T-helper 9 cell (primary cell): ENCODE measurements at places on chromosomes 5 and 9.

DNA sequence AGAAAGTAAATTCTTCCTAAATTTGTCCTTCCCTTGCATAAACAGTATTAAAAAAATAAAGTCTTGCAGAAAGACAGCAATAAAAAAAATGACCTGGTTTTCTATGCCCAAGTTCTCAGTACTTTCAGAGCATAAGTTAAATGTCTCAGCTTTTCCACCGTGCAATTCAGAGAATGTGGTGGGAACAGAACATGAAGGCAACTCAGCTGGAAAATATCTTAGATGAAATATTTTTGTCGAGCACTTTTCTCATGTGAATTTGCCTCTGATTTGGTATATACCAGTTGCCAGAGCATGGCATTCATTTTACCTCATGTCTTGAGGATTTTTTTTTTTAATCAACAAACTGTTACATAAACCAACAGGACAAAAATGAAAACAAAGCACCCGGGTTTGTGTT, 176.1 kb downstream of the CETN3 start:
- no peak for DNase-seq

- DNase-seq, result no peak
Measured at GRCh38 chr5:56326116-56326515, 93.0 kb upstream of the ANKRD55 start.

DNA sequence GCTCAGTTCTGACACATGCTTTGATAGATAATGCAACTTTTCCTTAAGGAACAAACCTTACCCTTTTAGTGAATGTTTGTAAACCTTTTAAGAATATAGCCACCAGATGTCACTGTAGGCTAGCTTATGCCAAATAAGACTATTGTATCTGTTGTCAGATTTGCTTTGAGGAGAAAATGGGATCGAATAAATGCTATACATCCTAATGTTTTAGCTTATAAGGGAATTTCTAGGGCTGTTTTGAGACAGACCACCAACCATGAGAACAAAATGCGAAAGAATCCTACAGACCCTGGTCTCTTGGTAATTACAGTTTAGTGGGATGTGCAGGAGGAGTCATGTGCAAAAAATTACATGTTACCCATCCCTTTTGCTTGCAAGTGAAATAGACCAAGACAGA, 127.6 kb upstream of the NMUR2 start:
- no peak for DNase-seq

DNA sequence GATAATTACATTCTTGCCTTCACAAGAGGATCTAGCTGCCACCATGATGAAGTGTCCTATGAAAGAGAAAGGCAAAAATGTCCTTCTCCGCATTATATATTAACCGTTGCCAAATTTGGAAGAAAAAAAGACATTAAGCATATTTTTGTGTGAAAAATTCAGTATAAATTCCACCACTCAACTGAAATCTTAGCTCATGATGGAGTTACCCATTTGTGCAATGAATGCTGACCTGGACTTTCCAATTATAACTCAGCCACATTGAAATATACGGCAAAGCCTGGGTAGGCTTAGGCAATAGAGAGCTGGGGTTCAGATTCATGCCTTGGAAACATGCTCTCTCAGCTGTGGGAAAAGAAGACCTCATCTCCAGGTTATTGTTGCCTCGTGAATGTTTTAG, 71.3 kb upstream of the VCAN start:
- no peak for DNase-seq

DNA sequence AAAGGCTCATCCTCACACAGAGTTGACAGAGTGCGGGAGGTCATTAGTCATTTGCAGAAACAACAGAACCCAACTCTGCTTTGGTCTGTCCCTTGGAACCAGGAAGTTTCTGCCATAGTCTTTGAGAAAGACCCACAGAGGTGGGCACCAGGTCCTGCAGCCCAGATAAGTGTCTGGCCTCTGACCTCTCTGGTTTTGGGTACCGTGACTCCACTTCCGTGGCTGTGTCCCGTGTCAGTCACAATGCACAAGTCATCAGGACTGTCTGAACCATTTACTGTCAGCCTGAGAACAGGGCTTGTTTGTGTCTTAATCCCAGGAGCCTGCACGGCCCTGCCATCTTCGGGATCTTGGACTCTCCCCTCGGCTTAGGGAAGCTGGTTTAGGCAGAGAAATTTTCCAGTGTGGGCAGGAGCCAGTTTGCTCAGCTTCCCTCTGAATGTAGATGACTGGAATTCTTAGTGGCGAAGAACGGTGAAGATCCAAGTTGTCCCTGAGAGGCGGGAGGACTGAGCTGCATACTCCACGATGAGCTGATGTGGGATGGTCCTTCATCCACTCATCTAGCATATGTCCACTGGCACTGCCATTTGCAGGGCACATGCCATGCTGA, 11.9 kb downstream of the GSN start:
- no peak for DNase-seq

DNA sequence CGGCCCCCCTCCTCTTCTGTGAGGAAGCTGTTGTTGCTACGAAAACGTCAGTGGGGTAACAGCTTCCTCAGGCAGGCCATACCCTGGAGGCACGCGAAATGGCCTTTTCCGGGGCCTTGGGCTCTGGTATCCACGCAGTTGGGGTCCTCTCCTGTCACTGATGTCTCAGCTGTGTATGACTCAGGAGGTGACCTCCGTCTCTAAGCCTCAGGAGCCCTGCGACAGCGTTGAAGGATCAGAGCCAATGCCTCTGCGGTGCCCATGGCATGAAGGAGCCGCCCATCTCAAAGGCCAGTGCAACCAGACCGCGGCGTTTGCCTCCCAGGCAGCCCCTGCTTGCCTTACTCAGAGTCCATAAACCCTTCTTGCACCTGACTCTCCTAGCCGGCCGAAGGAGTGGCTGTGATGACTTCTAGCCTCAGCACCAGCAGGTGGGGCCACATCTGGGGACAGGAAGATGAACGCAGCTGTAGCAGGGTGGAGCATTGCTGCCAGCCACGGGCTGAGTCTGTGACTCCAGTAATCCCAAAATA, 1.0 kb upstream of the MXD3 start:
- DNase-seq, result no peak

DNA sequence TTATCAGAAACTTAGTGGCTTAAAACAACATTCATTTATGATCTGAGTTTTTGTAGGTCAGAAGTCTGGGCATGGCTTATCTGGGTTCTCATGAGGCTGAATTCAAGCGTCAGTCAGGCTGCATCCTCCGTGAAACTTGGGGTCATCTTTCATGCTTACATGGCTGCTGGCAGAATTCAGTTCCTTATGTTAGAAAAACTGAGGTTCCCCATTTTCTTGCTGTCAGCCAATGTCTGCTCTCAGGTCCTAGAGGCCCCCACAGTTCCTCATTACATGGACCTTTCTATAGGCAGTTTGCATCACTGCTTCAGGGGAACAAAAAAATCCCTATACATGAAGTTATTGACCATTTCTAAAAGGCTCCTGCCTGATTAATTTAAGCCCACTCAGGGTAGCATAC, 83.8 kb upstream of the NMUR2 start:
- no peak for DNase-seq

DNA sequence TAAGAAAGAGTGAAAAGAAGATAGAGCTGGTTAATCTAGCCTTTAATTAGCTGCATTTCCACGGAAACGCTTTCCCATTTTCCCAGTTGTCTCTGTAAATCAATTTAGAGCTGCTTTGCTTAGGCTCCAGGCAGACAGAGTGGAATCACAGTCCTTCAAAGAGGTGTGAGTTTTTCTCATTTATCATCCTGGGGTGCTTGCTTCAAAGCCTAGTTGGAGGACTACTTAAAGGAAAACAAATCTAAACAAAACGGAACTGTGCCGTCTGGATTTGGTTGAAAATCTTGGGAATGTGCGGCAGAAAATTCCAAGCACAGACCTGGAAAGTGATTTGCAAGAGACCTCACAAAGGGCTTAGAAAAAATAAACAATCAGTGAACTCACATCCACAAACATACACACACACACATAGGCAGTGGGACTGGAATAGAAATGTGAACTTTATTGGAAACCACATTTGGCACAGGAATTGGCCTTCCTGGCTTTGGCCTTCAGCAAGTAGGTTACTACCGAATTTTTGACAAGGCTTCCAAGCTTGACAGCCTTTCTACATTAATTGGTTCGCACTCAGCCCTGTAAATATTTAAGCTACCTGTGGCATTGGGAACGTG, 235.2 kb upstream of the SLC24A2 start:
- DNase-seq, result no peak

DNA sequence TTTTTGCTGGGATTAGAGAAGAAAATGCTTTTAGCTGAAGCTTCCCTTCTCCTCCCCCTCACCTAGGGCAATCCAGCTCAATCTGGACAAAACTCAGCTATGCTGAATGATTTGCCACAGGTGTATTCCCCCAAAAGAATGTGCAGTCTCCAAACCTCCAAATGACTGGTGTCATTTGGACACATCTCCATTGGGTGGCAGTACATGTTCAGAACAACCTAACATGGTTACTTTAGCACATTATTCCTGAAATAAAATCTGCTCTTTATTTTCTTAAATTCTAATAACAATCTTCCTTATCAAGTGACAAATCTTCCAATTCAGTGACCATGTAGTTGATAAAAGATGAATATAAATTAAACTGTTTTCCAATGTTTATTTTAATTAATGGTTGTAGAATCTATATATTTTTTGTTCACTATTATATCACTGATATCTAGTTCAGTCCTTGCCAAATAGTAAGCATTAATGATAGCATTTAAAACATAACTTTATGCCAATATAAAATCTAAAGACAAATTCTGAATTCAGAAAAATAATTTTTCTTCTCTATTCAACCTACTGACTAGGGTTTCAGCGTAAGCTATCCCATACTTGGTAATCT, 61.3 kb upstream of the MOCS2 start:
- no peak for DNase-seq

- DNase-seq, result no peak
Measured at GRCh38 chr5:148343046-148343407, 7.7 kb downstream of the SPINK9 start.

GRCh38 chr5:140266471-140267200, 36.3 kb downstream of the PFDN1 start:
- no peak for DNase-seq

DNA sequence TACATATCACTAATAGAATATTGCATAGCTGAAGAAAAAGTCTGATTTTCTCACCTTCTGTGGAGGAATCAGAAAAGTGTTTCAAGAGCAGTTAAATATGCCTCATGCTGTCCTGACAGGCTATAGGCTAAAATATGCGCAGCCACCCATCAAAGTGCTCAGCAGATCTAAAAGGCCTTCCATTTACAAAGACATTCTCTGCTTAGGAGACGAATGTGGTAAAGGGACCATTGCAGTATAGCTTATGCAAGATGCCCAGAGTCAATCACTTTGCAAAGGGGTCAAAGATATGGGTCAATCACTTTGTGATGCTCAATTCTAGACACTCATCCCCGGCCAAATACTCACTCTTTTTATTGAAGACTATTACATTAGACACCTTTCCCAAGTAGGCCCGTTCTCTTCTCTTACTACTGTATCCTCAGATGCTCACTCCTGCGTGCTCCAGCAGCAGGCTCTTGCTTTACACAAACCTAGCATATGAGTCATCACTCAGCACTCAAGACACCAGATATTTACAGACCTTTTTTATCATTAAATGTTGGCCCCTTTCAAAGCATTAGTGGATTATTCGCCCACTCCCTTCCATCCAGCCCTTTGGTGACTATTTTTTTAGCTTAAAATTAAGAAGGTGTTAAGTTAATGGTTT, 568.2 kb upstream of the CDH18 start:
- no peak for DNase-seq

- no peak for DNase-seq
Measured at GRCh38 chr5:170195961-170196360, 36.8 kb upstream of the C5orf58 start.

DNA sequence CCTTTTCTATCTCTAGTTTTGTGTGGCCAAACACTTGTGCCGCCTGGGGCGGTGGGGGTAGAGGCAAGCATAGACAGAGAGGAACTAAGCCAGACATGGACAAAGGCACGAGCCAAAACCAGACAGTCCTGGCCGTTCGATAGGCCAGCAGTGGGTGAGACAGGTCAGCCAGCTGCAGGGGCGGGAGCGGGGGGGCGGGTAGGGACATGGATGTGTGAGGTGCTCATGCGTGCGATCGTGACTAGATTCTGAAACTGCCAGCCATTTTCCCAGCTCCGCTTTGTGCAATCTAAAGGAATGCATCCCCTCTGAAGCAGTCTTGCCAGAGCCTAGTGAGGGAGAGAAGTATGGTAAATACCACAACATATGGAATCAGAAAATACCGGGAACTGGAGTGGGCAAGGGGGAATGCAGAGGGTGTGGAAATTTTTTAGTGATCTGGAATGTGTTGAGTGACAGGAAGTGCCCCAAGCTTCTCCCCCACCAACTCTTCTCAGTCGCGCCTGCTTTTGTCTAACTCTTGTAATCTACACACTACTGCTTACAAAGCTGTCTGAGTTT, 111.9 kb downstream of the NR6A1 start:
- DNase-seq, result no peak

DNA sequence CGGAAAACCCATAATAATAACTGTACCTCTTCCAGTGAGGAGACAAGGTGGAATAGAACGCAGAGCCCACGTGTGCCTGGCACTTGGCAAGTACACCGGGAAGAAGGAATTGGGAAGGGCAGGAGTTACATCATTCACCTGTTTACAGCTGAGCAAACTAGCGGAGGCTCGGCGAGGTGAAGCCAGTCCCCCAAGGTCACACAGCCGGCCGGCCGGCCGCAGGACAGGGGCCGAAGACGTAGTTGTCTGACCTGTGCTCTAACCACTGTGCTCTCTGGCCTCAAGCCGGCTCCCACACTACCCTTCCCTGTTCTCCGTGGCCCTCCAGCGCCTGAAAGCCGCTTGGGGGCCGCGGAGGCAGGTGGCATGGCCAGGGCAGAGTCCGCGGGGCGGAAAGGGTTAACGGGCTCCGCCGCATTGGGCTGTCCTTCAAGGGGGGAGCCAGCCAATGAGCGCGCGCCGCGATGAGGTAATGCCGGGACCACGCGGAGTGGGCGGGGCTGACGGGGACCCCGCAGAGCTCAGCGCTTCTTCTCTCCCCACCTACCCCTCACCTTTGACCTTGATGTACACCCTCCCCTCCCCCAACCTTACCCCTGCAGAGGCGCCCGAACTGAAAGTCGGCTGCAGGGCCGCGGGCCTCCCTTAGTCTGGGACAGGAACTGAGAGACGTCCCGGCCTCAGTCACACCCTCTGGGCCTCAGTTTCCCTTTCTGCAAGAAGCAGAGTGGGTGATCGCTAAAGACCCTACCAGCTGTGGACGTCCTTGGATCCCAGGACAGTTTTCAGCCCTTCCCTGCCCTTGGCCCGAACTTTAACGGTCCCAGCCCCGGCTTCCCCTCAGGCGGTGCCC, 125.1 kb downstream of the C9orf50 start:
- peak; percentile 75 for DNase-seq

- DNase-seq, result no peak
Measured at GRCh38 chr5:124173386-124173785, 573.1 kb downstream of the ZNF608 start.

GRCh38 chr5:143826951-143827444, 15.0 kb downstream of the HMHB1 start:
- DNase-seq, result no peak

GRCh38 chr9:99824378-99825171, 2.9 kb downstream of the NR4A3 start:
- DNase-seq, result peak; percentile 59

- no peak for DNase-seq
Measured at GRCh38 chr5:83498585-83498984, 27.0 kb downstream of the VCAN start.

GRCh38 chr5:40909264-40909663, at the start of gene C7:
Gene C7 (plus strand): TSS chr5:40909497. CDS start chr5:40909611, 114 bp downstream.
- no peak for DNase-seq
